ENCODE measurements at places on chromosomes 7 and 10.

GRCh38 chr10:122331615-122332446 is 42.7 kb upstream of the PLEKHA1 start:
- no peak for DNase-seq

DNA sequence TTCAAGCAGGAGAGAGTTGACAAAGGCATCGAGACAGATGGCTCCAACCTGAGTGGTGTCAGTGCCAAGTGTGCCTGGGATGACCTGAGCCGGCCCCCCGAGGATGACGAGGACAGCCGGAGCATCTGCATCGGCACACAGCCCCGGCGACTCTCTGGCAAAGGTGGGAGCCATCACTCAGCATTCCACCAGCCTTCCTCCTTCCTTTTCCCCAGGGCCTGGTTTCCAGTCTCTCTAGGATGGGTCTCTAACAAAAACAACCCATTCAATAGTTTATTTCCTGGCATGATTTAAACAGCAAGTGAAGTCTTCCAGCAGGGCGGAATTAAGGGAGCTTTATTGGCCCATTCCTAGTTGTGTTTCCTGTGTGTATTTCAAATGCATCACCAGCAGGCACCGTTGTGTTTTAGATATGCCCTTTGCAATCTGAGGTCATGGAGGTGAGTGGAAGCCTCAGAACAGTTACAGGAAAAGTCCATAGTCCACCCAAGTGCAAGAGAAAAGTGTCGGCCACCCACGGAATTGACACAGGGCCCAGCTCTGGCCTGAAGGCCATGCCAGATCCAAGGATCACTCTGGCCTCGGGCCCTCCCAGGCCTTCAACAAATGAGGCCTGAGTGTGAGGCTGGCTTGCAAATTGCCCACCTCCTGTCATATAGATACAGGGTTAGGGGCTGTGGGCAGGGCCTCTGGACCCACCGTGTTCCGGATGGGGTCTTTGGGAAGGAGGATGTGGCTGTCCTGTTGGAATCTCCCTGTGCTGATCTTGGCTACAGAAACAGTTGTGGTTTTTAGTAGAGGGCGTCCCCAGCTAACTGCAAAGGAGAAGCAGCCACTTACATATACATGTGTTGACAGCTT is 46.9 kb upstream of the TRIM8 start:
- no peak for DNase-seq

GRCh38 chr10:112766636-112767035 is 183.4 kb upstream of the TCF7L2 start:
- DNase-seq: no peak

GRCh38 chr10:97687785-97688781 is 1.0 kb upstream of the AVPI1 start:
- DNase-seq: no peak

Measured in central memory CD4-positive, alpha-beta T cell (primary cell).